Large intestine (tissue), 12 donors: ENCODE measurements at places on chromosomes 2 and 18.

DNA sequence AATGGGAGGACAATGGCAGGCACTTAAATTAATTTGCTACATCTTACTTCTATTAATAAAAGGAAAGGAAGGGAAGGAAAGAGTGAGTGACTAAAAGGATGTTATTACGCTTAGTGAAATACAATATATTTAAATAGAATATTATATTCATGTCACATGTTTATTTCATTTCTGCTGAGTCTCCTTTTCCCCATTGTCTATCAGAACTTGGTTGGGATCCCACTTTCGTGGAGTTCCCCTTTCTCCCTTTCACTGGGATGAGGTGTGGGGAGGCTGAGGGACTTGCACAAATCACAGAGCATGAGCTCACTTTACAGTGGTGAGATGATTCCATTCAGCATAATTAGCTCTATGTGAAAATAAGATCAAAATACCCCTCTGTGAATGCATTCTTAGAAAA is 730.6 kb downstream of the TSN start:
- DNase-seq: no peak

GRCh38 chr18:46243095-46243494 is 138.9 kb downstream of the HAUS1 start:
- DNase-seq: no peak

DNA sequence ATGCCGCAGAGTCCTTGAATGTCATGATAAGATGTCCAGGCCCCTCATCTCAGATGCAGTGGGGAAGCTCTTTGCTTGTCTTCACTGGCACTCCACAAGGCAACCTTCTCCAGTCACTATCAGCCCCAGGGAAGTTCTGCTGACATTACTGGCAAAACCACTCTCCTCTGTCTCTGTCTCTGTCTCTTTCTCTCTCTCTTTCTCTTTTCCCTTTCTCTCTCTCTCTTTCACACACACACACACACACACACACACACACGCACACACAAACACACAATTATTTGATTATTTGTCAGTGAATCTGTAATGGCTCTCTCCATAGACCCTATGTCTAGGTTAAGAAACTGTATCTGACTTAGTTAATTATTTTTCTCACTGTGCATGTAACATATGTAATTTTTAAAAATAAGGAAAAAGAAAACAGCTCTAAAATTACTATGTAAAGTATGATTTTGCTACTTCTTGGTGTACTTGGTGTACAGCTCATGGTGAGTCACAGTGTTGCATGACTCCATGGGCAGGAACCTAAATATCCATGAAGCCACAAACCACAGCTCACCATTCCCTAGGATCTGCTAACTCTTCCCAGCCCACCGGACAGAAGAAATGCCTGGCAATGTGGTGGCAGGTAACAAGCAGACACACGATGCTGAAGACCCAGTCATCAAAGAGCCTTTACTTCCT is 594.9 kb upstream of the ID2 start:
- no peak for DNase-seq

GRCh38 chr2:147173189-147173581 is 671.6 kb upstream of the ACVR2A start:
- DNase-seq: no peak

DNA sequence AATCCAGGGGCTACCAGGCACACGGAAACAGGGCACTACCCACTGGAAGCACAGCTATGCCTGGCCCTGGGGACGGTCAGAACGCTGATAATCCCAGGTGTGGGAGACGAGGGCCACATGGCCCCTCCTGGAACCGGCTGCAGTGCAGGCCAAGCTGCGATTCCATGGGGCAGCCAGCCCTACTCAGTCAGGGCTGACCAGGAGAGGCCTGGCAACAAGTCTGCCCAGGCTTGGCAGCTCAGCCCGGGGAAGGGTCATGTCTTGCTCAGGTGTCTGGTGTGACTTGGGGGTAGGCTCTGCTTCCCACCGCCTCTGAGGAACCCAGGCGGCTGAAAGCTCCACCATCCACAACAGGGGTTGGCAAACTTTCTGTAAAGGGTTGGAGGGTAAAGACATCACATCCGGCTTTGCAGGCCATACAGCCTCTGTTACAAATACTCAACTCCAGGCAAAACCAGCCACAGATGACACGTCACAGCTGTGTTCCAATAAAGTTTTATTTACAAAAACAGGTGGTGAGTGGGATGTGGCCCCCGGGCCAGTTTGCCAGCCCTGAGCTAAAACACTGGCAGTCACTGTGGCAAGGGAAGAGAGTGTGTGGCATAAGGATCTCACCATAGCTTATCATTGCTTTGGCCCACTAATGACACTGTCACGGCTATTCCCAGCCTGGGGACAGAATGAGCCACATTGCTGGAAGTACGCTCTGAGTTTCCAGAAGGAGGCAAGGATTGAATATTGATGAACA is 85.2 kb downstream of the NDUFA10 start:
- no peak for DNase-seq

- no peak for DNase-seq
These were observed 37.0 kb upstream of the CLASP1 start for GRCh38 chr2:121686218-121686617.

DNA sequence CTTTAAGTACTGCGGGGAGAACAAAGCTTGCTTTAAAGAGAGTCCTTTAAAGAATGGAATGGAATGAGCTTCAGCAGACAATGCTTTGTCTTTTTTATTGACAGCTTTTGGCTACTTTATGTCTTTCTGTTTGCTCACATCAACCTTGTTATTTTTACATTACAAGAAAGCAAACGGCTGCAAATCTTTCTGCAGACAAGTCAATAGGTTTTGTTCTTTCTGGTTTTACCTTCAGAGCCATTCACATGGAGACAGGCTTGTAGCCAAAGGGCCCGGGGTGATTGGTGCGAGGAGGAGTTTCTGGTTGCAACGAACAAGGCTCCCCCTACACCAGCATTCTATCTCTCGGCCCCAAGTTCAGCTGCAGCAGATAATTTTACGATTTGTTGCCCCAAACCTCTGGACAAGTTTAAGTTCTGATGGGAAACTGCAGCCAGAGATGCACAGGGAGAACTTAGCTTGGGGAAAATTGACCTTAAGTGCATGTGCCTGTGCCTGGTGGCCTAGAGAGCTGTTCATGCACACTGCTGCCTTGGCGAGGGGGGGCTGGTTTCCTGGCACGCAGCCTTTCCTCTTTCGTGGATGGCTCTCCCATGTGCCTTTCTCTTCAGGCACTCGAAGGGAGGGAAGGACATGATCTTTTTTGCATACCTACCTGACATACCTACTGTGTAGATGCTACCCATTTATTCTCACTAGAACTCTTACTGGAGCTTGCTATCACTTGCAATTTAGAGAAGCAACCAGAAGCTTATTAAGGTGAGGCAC is 543.2 kb downstream of the DCDC2C start:
- DNase-seq: no peak

- no peak for DNase-seq
These were observed 617 bp downstream of the CCDC142 start for GRCh38 chr2:74481961-74482800.

DNA sequence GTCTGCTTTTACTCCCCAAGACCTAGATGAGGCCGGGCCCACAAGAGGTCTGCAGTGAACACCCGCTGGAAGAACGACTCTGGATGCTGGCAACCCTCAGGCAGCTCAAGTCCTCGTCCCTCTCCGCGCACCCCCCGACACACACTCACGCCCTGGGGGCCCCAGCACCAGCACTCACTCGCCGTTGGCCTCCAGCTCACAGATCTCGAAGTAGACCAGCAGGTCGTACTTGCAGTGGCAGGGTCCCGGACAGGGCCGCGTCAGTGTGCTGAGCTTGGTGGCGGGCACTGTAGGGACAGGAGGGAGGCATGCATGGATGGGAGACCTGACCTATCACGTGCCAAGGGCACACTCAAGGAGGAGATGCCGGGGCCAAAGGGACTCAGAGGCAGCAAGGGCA is 49.4 kb downstream of the AQP12A start:
- DNase-seq: no peak

- no peak for DNase-seq
These were observed 334.6 kb upstream of the SLC14A2 start for GRCh38 chr18:45280481-45281276.

DNA sequence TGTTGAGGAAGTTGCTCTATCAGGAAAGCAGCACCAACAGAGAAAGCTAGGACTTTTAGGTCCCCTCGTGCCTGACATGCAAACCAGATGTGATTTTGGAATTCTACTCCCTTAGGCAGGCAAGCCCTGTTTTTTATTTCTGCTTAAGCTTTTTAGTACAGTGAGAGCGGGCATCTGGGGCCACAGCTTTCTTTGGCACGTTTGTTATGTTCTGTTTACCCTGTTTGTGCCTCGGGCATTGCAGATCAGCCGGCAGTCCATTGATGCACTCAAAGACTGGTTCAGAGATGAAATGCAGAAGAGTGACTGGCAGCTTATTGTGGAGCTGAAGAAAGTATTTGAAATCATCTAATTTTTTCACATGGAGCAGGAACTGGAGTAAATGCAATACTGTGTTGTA is 61.9 kb downstream of the EIF5B start:
- no peak for DNase-seq

DNA sequence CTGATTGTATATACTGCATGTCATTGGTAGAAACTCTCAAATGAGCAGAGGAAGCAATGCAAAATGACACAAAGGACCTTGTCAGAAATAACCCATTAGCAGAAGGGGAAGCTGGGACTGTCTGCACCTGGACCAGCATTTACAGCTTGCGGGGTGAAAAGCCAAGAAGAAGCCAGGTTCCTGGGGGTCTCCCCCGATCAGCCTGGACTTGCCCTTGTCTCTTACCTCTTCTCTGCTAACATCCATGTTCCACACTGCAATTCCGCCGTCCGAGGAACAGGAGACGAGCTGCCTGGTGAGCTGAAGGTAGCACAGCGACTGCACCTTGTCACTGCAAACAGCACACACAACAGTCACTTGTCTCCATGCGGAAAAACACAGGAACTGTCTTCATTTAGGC is 51.1 kb downstream of the WDFY1 start:
- DNase-seq: no peak

- no peak for DNase-seq
These were observed 6.9 kb upstream of the POTEF start for GRCh38 chr2:130135692-130136541.

DNA sequence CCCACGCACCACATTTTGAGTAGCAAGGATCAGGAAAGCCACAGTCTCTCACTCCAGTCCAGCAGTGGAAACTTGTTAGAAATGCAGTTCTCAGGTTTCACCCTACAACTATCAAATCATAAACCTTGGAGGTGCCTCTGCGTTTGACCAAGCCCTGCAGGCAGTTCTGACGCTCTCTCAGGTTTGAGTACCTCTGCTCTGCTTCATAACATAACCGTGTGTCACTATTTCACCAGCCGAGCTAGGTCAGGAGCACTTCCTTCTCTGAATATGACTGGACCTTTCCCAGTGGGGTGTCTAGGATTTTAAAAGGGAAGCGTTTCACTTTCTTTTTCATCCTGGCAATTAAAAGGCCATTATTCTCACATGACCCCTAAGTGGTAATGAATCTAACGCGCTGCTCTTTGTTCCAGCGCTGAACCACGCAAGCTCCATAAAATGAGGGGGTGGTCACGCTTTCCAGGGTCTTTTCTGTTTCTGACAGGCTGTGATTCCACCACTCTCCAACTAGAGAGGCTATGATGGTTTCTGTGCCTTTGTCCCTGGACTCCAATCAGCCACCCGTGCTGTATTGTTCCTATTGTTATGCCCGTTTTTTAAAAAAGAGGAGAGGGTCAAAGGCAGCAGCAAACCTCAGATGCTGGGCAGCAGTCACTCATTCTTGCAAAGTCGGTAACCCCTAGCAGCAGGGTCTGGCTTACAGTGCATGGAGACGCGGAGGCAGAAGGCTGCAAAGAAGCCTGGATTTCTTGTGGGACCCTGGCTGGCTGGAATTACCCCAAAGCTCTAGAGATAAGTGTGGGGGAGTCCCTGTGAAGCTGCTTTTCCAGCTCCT is 75.2 kb upstream of the CTNNA2 start:
- no peak for DNase-seq

- no peak for DNase-seq
These were observed 71.9 kb downstream of the SLC66A2 start for GRCh38 chr18:79879566-79879965.

DNA sequence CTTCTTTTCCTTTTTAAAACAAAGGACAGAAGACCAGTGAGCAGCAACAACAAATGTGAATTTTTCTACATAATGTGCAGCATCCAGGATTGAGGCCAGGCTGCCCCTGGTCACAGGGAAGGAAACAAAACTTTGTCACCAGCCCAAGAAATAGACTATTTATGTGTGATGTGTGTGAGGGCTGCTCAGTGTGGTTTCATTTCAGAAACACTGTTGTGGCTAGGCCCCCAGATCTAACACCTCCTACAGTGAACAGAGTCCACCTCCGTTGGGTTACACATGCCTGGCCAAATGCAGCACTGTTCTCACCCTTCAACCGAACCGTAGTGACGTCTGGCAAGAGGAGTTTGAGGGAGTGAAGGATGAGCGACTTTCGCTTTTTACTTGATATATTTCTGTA is 146.3 kb upstream of the RIOK3 start:
- DNase-seq: no peak

DNA sequence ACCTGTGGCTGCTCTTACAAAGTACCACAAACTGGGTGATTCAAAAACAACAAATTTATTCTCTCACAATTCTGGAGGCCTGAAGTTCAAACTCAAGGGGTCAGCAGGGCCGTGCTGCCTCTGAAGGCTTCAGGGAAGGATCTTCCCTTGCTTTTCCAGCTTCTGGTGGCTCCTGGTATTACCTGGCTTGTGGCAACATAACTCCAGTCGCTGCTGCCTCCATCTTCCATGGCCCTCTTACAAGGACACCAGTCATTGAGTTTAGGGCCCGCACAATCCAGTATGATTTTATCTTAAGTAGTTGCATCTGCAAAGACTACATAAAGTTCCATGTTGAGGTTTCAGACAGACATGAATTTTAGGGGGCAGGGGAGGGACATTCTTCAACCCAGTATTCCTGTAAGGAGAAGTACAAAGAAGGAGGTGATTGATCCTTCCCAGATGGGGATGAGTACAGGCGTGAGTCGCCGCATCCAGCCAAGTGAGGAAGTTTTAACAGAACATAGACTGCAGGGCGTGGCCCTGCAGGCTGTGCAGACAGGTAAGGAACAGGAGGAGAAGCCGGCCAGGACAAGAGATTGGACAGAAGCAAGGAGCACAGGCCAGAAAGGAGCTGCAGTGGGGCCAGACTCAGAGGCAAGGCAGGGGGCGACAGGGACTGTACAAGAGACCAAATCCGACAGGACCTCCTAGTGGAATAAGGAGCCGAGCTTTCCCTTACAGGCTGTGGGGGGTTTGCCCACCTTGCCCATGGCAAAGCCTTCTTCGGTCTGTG is 44.4 kb upstream of the BZW1 start:
- DNase-seq: no peak

GRCh38 chr2:163640542-163641193 is 95.1 kb downstream of the FIGN start:
- DNase-seq: no peak

- no peak for DNase-seq
These were observed 74.3 kb downstream of the HRH4 start for GRCh38 chr18:24534737-24535136.

DNA sequence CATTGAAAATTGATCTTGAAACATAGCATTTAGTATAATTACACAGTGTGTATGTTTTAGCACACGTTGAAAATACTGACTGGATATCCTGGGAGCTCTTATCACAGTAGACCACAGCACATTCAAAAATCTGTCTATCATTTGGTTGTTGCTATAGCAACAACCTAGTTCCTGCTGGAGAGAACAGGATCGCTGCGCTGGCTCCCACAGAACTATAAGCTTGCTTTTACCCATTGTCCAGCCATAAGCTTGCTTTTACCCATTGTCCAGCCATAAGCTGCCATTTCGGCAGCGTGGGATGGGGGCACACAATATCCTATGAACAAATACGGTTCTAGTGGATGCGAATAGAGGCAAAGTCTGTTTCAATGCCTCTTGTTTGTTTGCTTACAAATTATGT is 70.4 kb upstream of the ST6GAL2 start:
- no peak for DNase-seq
